Stimulated activated naive B cell treated with anti-CD40 and anti-IgM and Interleukin-4, amounts not matched to agents 10 μg/mL and 1 μg/mL and 100 μg/mL, for 72 hours (primary cell): ENCODE measurements at places on chromosomes 4 and X.
A peak's percentile ranks its signal among the peaks of the same experiment; 100 is the strongest.

GRCh38 chr4:160848901-160849760 is 1314.7 kb downstream of the FSTL5 start:
- DNase-seq: no peak

GRCh38 chr4:106192131-106192530 is 123.9 kb downstream of the TBCK start:
- no peak for DNase-seq

GRCh38 chrX:40514376-40514775 is 66.4 kb upstream of the ATP6AP2 start:
- no peak for DNase-seq

DNA sequence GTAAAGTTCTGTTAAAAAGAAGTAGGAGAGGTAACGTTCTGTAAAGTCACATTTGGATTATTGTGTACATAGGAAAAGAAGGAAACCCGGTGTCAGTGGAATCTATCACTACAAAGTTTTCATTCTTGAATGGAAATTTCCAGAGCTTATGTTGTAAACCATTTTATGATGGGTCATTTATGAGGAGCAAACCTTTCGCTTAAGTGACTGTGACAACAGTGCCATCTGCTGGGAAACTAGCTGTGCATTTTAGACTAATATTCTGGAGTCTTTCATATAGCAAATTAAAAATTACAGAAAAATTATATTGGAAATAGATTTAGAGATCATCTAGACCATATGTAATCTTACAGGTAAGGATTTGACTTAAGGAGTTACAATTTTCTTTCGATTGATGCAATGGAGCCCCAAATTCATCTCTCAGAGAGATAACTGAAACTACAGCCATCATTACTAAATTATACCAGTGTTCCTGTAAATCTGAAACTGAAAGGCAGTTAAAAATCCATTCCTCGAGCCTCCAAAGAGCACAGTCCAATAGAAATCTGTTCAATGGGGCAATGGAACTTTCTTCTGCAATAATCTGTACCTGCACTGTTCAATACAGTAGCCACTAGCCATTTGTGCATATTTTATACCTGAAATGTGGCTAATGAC is 26.9 kb downstream of the ASB9 start:
- DNase-seq: no peak

DNA sequence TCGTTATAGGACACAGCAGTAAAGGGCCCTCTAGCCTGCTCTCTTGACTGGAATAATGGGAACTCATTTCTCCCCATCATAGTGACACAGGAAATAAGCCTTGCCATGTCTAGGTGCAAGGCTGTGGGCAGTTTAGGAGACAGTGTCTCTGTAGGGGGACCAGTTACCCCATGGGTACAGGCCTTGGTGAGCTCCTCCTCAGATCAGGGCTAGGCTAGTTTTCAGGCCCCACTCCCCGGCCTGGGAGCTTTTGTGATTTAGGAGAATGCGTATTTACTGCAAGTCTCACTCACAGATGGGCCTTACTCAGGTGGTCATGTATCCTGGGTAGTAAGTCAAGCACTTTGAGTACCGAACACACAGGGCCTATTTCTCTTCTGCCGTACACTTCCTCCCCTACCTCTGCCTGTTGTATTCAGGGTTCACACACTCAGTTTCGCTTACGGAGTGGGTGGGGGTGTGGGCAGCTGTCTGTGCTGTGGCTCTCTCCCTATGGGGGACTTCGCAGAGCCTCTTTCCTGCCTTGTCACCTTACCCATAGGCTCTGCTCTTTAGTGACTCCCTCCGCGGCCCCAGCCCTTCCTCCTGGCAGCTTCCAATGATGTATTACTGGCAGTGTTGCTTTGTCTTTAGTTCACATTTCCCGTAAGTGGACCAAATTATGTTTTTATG is 34.2 kb downstream of the FAM193A start:
- DNase-seq: peak; percentile 38

GRCh38 chr4:75434105-75434504 is 80.1 kb downstream of the RCHY1 start:
- no peak for DNase-seq

- DNase-seq: no peak
Measured at GRCh38 chrX:17986440-17986839, 125.3 kb upstream of the RAI2 start.

- no peak for DNase-seq
Measured at GRCh38 chr4:18342847-18343246, 321.3 kb upstream of the LCORL start.

DNA sequence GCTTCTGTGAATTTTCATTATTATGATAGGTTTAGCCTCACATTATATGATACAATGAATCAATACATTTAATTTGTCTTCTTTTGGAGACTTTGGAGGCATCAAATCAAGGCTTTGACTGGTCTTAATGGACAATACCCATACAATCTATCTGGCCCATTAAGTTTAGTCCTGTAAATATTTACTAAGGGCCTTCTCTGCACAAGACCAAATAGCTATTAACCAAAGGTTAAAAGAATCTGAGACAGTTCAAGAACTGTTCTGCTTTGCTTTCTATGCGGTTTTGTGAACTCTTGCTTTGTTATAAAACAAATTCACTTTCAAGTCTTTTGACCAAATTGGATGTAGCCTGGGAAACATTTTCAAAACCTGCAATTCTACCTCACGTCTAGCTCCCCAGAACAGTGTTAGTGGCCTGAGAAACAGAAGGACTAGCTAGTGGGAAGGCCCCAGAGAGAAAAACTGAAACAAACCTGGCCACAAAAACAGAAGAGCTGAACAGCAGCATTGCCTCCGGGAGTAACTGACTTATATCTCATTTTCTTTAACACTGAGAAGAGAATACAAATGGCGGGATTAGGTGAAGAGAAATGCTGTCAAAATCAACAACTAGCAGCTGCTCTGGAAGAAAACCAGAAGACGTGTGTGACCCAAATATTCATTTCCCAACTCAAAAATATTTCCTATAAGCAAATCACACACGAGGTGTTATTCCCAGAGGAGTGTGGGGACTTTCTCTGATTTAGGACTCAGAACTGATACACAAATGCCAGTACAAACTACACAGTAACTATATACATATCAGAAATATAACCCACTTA is 548 bp downstream of the TLR1 start:
- DNase-seq: peak; percentile 49

- no peak for DNase-seq
Measured at GRCh38 chrX:56788717-56789122, 59.7 kb downstream of the NBDY start.

- no peak for DNase-seq
Measured at GRCh38 chr4:59570860-59571476, 1629.2 kb upstream of the ADGRL3 start.
